ENCODE measurements at places on chromosomes 5 and 9.

DNA sequence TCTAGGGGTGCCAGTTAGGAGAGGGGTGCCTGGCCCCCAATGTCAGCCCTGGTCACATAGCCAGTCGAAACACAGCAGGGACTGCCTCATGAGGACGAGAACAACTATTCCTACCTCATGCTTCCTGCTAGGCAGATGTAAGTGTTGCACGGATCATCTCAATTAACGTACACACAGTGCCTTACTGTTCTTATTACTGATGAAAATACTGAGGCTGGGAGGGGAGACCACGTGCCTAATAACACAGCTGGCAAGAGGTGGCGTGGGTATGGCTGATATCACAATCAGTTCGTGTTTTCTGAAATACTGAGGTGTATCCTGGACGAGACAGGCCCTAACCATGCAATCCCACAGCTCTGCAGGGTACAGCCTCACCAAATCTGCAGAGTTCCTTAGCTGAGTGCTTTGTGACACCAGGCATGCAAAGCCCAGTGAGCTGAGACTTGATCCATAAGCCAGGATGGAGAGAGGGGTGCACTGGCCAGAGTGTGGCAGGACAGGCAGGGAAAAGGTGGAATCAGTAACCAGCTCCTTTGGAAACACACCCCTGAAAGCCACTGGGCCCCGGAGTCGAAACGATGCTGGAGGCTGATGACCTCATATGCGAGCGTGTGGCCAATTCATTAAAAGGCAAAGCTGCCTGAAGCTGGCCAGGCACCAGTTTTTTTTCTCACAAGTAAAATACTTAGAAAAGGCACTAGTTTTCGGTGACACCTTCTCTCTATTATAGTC lies 63.9 kb downstream of the PRRT1B start:
- DNase-seq, result no peak

DNA sequence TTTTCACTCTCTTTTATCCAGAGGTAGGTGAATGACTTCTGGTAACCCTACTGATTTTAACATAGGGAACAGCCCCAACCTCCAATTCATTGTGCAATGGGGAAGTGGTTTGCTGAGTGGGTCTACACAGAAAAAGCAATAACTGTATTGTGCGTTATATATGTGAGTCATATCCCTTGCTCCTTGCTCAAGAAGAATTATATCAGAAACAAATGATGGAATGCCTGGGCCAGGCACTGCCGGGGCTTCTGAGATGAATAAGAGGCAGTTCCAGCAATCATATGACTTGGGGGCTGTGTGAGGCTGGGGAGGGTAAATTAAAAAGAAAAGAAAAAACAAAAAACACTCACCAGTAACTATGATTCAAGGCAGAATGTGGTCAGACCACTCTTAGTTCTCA lies 79.2 kb upstream of the ABCA1 start:
- DNase-seq, result no peak

GRCh38 chr5:126450346-126450745 lies 27.1 kb downstream of the GRAMD2B start:
- DNase-seq, result peak; percentile 58

DNA sequence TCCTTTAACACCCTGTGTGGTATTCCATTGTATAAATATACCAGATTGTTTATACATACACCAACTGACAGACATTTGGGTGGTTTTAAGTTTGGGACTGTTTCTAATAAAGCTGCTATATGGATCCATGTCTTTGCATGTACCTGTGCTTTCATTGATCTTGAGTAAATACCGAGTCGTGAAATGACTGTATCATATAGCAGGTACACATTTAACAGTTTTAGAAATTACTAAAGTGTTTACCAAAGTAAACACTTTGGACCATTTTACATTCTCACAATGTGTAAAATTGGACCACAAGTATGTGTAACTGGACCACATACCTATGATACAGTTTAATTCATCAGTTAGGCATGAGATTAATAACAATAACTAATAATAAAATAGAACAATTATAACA lies 175.2 kb downstream of the FBXL17 start:
- no peak for DNase-seq
